Motor neuron (in vitro differentiated cells): ENCODE measurements at places on chromosomes 16 and 17.

DNA sequence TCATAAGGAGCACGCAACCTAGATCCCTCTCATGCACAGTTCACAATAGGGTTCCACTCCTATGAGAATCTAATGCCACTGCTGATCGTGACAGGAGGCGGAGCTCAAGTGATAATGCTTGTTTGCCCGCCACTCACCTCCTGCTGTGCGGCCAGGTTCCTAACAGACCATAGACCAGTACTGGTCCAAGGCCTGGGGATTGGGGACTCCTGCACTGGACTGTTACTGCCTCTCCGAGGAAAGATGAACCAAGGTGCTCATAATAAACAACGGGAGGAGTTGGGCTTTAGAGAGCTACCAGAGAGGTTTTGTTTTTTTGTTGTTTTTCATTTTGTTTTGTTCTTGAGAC is 58.2 kb downstream of the TK2 start:
- no peak for ATAC-seq

- ATAC-seq: no peak
Observed at GRCh38 chr16:85570213-85570734, 42.8 kb upstream of the GSE1 start.

- no peak for ATAC-seq
Observed at GRCh38 chr17:7707446-7707845, 2.4 kb downstream of the EFNB3 start.

- ATAC-seq: no peak
Observed at GRCh38 chr16:70520612-70521297, 2.6 kb downstream of the COG4 start.

DNA sequence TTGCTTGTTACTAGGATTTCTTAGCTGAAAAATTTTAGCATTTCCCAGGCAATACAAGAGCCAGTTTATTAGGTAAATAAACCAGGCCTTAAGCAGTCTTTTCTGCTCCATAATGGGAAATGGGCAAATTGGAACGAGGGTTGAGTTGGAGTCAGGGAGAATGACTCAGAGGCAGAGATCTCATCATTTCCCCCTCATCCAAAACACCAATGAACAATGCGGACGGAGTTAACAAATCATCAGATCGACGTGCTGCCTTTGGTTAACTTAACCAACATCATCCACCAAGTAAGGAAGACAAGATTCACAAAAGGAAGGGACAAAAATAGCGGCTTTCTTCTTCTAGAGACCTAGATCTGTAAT is 243.5 kb downstream of the STX8 start:
- ATAC-seq: no peak

- ATAC-seq: peak; percentile 45
Observed at GRCh38 chr16:67350324-67350723, 23.7 kb downstream of the LRRC36 start.

GRCh38 chr17:75773121-75773807 is 8.3 kb upstream of the GALK1 start:
- no peak for ATAC-seq

- no peak for ATAC-seq
Observed at GRCh38 chr16:4408323-4408690, 8.1 kb downstream of the CORO7 start.

DNA sequence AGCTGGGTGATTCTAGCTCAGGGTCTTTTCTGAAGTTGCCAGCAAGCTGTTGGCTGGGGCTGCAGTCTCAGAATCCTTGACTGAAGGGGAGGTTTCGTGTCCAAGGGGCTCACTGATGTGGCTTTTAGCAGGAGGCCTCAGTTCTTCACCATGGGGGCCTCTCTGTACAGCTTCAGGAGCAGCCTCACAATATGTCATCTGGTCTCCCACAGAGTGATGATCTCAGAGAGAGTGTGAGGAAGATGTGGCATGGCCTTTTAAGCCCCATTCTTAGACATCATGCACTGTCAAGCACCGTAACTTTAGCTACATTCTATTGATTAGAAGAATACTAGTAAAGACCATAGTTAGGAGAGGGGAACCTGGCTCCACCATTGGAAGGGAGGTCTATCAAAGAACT is 732.6 kb downstream of the WWOX start:
- no peak for ATAC-seq

- peak; percentile 13 for ATAC-seq
Observed at GRCh38 chr16:85396879-85397871, 215.9 kb upstream of the GSE1 start.

- peak; percentile 56 for ATAC-seq
Observed at GRCh38 chr17:39538866-39539265, 68.9 kb downstream of the NEUROD2 start.

GRCh38 chr17:17416400-17417360 is 60.1 kb upstream of the MED9 start:
- peak; percentile 92 for ATAC-seq

- no peak for ATAC-seq
Observed at GRCh38 chr16:28843766-28844165, 2.4 kb downstream of the TUFM start.

GRCh38 chr17:59420901-59421300 is 89.4 kb downstream of the YPEL2 start:
- no peak for ATAC-seq

DNA sequence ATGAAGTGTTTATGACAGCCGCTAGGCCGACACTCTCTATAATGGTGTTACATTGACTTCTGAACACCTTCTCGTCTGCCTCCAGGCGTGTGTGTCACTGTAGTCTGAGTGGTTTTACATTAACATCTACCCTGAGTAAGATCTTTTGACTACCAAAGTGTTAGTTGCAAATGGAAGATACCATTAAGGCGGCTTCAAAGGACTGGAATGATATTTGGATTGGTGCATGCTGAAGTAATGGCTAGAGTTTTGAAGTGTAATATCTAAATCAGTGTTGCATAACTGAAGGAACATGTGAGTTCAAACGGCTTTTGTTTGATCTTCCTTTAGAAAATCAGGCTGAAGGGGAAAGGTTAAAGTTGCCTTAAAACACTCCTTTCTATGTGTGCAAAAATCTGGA is 52.2 kb downstream of the BCAS3 start:
- ATAC-seq: no peak

DNA sequence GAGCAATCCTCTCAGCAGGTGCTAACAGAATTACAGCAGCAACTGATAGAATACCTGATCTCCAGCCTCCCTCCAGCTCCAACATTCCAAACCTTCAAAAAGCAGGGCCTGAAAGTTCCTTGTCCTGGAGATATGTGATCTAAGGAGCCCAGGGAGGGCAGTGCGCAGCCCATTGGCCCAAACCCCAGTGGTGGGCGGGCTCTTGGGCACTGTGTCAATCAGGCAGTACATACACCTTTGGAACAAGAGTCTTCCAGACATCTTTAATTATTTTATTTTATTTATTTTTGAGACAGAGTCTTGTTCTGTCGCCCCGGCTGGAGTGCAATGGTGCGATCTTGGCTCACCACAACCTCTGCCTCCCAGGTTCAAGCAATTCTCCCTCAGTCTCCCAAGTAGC is 24.2 kb downstream of the SLC12A3 start:
- ATAC-seq: no peak

GRCh38 chr17:65656390-65657250 is 95.2 kb upstream of the AXIN2 start:
- ATAC-seq: no peak

- peak; percentile 6 for ATAC-seq
Observed at GRCh38 chr16:54284319-54284930, 2.2 kb downstream of the IRX3 start.

GRCh38 chr16:75801307-75801706 is 75.0 kb upstream of the CPHXL start:
- no peak for ATAC-seq

GRCh38 chr16:77679901-77680300 is 42.4 kb upstream of the NUDT7 start:
- ATAC-seq: no peak

GRCh38 chr16:83603723-83604570 is 203.8 kb upstream of the HSBP1 start:
- ATAC-seq: no peak

DNA sequence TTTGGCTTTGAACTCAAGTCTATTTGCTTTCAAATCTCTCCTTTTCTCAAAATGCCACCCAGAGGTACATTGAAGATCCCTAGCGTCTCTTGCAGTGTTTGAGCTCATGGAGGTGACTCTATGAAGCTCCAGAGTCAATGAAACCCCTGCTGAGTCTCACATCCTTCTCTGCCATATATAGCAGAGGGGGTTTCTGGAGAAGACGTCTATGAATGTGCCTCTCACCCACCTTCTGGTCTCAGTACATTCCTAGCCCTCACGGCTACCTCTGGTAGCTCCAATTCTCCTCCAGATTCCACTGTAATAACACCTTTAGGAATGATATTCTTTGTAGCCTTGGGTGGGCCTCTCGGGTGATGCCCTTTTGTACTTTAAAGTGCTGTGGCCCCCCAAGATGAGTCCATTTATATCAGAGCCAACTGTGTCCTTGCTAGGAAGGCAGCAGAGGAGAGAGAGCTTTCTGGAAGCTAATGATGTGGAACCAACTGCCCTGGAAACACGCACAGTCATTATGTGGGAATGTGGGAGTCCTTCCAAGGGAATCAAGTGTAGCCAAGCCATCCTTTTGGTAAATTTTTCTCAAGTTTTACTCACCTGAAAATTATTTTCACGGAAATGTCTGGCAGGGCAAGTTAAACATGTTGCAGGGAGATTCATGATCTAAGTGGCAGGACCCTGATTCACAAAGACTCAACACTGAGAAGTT is 123.4 kb downstream of the ASIC2 start:
- no peak for ATAC-seq

GRCh38 chr16:81796035-81796434 is 16.9 kb downstream of the PLCG2 start:
- no peak for ATAC-seq

DNA sequence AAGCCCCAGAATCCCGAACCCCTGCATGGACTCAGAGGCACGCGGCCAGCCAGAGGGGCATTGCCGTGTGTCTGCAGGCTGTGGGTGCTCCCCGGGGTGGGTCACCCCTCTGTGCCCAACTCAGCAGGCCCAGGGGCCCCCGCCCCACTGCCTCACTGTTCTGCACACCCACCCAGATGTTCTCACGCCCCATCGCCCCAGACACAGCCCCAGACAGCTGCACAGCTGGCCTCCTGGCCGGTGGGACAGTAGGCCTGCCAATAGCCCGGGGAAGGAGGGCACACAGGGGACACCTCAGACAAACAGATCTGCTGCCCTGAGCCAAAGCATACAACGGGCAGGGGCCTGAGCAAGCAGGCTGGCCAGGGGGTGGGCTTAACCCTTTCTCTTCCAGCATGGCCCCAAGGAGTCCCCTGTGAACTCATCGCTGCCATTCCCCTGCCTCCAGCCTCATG is 27.6 kb upstream of the NXPH3 start:
- no peak for ATAC-seq

DNA sequence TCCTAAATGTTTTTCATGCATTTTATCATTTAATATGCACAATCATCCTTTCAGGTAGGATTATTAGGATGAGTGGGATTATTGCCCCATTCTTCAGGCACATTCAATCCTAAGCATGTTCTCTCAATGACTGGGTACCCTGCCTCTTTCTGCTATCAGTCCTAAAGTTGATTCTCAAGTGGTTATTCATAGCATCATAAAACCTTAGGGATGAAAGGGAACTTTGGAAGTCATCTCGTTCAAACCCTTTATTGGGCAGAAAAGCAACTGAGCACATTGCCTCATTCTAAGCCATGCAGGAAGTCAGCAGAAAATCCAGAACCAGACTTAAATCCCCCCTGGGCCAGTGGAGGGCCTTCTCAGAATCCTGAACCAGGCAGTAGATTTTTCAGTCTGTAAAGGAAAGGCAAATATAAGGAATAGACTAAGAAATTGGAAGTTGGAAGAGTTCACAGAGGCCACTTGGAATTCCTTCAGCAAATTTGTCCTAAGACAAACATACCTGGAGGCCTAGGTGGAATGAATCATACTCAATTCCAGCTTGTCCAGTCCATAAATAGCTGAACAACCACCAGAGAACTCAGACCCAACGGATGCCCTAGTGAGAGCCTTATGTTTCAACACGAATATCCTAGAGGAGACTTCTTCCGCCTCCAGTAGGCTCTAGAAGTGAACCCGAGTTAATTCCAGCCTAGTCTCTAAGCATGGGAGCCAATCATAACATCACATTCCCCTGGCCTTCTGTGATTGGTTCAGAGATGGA is 62.7 kb downstream of the IRX6 start:
- ATAC-seq: no peak

- no peak for ATAC-seq
Observed at GRCh38 chr16:61419791-61420190, 616.4 kb downstream of the CDH8 start.

- ATAC-seq: no peak
Observed at GRCh38 chr17:59512844-59513385, 52.5 kb upstream of the DHX40 start.

DNA sequence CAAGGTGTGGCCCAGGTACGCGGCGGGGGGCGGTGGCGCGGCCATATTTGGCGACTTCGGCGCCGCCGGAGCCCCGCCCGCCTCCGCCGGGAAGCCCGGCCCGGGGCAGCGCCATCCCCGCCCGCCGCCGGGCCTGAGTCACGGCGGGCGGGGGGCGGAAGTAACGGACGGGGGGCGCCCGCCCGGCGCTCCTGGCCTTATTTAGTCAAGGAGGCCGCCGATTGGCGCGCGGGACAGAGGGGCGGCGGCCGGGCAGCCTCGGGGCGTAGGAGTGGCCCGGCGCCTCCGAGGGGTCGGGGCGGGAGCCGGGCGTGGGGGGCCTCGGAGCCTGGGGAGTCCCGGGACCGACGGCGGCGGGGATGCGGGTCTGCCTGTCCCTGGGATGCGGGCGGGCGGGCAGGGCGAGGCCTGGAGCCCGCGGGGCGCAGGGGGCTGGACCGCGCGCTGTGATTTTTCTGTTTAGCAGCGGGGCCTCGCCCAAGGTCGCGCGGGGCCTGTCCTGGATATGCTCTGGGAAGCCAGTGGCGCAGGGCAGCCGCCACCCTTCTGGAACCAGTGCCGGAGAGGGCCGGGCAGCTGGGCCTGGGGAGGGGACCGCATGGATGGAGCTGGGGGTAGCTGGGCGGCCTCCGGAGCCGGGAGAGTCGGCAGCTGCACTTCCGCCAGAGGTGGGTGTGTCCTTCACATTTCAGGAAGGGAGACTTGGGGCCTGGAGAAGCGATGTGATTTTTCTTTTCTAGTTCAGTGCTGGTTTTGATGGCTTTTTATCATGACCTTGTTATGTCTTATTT is 2.3 kb upstream of the ACTG1 start:
- ATAC-seq: peak; percentile 35

DNA sequence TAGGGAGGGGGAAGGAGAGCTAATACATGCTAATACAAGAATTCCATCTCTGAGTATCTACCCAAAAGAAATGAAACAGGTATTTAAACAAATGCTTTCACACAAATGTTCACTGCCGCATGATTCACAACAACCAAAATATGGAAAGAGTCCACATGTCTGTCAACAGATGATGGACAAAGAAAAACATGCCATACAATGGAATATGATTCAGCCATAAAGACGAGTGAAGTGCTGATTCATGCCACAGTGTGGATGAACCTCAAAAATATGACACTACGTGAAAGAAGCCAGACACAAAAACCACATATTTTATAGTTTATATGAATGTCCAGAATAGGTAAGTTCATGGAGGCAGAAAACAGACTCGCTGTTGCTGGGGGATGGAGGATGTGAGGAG is 321.4 kb downstream of the FOXL1 start:
- no peak for ATAC-seq

- no peak for ATAC-seq
Observed at GRCh38 chr17:83132251-83133081, 53.1 kb downstream of the METRNL start.

GRCh38 chr17:62187681-62188080 is 122.6 kb upstream of the MED13 start:
- ATAC-seq: no peak
